A673 (cell line): ENCODE measurements at places on chromosomes 1 and 21. TPM values are rescaled to one million over a fixed set of nuclear protein-coding genes. Genes with fewer than 3 reads are reported as not detected.

- DNase-seq: no peak
Observed at GRCh38 chr1:156310962-156311361, 11.9 kb upstream of the VHLL start.

OR2T35 gene
- not detected in 2 replicates for total RNA-seq

- no peak for DNase-seq
Observed at GRCh38 chr1:221044538-221044937, 165.3 kb downstream of the HLX start.

GRCh38 chr1:63873751-63874150 lies 99.9 kb downstream of the ROR1 start:
- no peak for DNase-seq

GRCh38 chr1:200323856-200324400 lies 85.9 kb downstream of the ZNF281 start:
- DNase-seq: no peak

DDR2 gene
- total RNA-seq: 121 and 145 TPM in 2 replicates

- DNase-seq: no peak
Observed at GRCh38 chr1:70290218-70290617, 64.3 kb downstream of the ANKRD13C start.

DNA sequence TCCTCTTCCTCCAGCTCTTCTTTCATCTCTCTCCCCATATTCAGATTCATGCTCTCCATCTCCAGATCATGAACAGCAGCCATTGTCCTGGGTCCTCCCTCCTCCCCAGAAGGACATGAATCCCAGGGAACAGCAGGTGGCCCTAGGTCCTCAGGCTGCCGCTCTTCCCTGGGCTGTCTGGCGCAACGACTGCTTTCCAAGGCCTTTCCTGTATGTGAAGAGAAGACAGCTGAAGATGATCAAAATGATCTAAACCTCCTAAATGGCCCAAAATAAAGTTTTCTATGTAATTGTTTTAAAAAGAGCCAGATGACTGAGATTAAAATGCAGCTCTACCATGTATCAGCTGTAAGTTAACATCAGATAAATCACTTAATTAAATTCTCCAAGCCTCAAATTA lies 22.5 kb downstream of the RHBDL2 start:
- no peak for DNase-seq

DNA sequence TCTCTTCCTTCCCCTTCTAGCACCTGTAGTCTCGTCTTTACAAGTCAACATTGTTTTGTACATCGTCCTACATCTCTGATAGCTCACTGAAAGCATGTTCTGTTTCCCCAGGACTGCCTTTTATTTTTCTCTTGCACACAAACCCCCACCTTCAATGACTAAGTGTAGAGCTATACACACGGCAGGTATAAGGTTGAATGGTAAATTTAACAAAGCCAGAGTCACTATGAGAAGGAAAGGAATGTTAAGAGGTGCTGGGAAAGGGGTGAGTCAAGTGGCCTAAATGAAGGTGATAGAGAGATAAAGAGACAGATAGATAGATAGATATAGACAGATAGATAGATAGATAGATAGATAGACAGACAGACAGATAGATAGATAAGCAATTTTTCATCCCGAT lies 134.3 kb upstream of the ATP1B1 start:
- DNase-seq: no peak

DNA sequence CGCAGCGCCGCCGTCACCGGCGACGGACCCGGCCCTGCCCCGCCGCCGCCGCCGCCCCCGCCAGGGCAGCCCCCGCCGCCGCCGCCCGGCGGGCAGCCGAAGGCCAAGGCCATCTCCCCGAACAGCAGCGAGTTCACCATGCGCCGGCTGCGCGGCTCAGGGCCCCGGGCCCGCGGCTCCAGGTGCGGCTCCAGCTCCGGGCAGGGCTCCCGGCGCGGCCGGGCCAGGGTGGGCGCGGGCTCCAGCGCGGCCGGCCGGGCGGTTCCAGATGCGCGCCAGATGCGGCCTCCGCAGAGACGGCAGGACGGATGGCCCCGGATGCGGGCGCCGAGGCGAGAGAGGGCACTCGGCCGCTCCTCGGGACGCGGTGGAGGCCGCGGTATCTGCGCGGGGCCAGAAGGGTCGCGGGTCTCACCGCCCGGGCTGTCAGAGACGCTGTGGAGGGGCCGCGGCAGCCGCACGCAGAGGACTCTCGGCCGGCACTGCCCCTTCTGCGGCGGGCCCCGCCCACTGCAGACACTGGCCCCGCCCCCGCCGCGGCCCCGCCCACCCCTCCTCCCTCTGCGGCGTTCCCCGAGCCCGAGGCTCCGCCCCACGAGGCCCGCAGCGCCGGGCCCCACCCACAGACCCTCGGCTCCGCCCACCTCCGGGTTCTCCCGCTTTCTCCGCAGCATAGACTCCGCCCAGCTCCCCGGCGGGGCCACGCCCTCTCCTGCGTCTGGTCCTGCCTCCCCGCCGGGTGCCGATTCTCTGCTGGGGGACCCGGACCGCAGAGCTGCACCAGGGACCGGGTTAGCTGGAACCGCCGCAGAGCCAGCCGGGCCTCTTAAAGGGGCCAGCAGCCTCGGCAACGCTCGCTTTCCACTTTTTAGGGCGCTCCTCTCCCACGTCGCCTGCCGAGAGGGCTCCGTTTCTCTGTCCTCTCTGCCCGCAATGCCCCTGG lies at the start of gene IFFO2:
IFFO2 (minus strand) TSS at position 484 of the 943 bp plus-strand sequence; CDS start at position 140, 344 bp downstream.
- peak; percentile 94 for DNase-seq

NTRK1 gene
- 3.6 and 5.1 TPM in 2 replicates for total RNA-seq

DNA sequence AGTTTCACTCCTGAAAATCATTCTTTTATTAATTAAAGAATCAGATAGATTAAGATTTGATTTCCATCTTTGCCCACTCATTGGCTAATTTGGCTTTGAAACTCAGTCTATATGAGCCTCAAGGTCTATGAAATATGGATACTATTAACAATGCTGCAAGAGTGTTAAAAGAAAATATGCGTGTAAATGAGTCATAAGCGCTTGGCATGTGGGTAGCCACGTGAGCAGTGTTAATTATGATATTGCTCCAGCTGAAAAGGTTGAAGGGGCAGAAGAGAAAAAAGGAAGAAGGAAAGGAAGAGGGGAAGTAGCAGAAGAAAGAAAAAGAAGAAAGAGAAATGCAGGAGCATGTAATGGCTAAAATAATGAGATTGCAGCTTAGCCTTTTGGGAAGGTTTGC lies 151.4 kb downstream of the CHRM3 start:
- DNase-seq: no peak

DNA sequence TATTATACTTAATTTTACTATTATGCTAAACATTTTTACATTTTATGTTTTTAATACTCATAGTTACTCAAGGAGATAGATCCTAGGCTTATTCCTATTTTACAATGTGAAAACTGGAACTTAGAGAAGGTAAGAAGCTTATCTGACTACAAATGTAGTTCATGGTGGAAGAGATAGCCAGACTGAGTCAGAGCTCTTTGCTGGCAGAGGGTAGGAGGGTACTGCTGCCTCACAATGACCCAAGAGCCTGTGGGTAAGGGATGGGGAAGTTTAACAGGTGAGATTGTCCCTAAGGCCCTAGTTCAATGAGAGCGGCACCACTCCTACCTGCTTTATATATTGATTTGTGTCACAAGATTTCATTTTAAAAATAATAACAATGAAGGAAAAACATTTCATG lies 34.1 kb upstream of the NEK7 start:
- no peak for DNase-seq

DNA sequence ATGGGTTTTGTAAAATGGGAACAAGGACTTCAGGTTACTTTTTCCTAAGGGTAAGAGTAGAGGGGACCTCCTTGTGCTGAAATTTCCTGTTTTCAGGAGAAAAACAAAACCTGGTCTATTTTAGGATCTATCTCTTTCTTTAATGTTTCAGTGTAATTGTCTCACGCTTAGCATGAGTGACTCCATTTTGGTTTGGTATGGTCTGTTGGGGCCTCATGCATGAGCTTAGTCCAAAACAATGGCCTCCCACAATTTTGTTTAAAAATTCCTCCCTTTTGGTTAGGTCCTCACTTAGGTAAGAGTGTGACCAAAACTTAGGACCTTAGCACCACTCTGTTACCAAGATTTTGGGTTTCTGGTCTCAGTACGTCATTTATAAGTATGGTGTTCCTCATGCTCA lies 67.2 kb upstream of the TEKT2 start:
- DNase-seq: no peak

USH2A gene
- total RNA-seq: not detected in 2 replicates

ZFP69 gene
- total RNA-seq: 6.7 and 7.1 TPM in 2 replicates

GRCh38 chr21:44965251-44966022 lies 25.6 kb downstream of the SLX9 start:
- DNase-seq: peak; percentile 78

PARP1 gene
- total RNA-seq: 263 TPM in 2 replicates

LRRIQ3 gene
- total RNA-seq: 0.17 and 0.33 TPM in 2 replicates

- no peak for DNase-seq
Observed at GRCh38 chr1:46221749-46222148, 18.6 kb downstream of the LURAP1 start.

- DNase-seq: no peak
Observed at GRCh38 chr1:1916851-1917251, 1.8 kb downstream of the CALML6 start.

- DNase-seq: no peak
Observed at GRCh38 chr1:152481869-152482664, 28.5 kb upstream of the LCE5A start.

SLC25A24 gene
- total RNA-seq: 34.5 and 35.4 TPM in 2 replicates

DNA sequence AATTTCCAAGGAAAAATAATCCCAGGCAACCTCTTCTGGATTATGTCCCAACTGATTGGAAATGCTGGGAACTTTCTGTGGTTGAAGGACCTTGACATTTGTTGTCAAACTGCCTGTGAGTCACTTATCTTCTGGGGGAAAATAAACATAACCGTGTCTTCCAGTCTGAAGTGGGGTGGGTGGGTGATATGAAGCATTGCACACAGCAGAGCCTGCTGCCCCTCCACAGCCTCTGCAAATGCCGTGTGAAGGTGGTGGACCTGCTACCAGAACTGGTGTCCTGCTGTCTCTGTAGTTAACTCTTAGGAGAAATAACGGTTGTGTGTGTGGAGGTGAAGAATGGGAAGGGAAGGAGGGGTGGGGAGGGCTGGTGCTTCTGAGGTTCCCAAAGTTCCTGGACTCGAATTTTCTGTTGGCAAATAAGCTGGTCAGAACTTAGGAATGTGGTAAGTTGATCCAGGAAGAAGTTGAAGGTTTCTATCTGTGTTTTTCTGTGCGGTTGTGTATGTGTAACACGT lies 23.2 kb downstream of the GALNT2 start:
- DNase-seq: no peak

DNA sequence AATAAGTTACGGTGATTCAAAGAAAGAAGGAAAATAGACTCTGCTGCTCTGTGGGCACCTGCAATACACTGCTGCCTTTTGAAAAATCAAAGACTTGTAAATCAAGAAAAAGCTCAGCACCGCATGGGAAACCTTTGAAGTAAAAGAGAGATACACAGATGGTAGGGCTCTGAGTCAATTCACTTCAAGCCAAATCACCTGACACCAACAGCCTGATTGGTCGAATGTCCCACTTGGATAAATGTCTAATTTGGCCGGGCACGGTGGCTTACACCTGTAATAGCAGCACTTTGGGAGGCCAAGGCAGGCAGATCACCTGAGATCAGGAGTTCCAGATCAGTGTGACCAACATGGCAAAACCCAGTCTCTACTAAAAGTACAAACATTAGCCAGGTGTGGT lies 19.2 kb upstream of the RCAN3 start:
- no peak for DNase-seq

GRCh38 chr21:29682800-29683199 lies 257.0 kb downstream of the GRIK1 start:
- no peak for DNase-seq

PGLYRP3 gene
- total RNA-seq: not detected in 2 replicates

IL24 gene
- total RNA-seq: not detected in 2 replicates

DNA sequence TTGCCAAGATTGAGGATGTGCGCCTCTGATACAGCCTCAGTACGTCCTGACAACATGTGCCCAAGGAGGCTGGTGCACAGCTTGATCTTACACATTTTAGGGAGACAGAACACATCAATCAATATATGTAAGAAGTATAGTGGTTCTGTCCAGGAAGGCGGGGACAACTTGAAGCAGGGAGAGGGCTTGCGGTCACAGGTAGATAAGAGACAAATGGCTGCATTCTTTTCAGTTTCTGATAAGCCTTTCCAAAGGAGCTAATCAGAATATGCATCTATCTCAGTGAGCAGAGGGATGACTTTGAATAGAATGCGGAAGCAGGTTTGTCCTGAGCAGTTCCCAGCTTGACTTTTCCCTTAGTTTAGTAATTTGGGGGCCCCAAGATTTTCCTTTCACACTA lies 10.2 kb downstream of the DHCR24 start:
- no peak for DNase-seq

DNA sequence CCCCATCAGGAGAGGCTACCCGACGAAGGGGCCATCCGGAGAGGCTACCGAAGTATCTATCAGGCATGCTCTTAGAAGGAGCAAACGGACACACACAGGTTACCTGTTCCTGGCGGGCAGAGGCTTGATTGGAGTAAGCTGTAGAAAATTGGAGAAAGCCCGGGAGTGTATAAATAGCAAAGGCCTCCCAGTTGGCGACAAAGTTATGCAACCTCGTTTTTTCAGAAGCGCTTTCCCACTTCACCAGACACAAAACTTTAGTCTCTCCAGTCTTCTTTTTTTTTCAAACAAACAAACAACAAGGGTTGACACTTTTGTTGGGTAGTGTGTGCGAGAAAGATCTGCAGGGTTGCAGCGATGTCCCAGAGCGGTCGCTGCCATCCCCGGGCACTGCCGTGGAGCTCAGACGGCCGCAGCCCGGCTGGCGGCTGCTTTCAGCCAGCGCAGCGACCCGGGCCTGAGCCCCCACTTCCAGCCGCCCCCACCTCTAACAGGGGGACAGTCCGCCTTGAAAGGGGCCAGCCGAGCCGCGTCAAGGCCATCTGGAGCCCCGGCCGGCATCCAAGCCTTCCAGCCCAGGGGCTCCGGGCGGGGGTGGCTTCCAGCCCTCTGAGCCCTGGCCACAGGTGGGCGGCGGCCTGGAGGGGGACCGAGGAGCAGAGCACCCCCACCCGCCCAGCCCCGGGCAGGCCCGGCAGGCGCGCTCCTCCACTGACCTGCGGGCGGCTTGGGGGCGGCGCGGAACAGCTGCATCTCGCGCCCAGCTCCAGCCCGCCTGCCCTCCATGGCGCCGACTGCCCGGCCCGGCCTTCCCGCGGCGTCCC lies 616 bp downstream of the MCOLN3 start:
- no peak for DNase-seq

- peak; percentile 31 for DNase-seq
Observed at GRCh38 chr1:28804071-28804470, 7.9 kb upstream of the OPRD1 start.

GRCh38 chr1:101144671-101145448 lies 92.0 kb upstream of the S1PR1 start:
- DNase-seq: no peak

ZNF593 gene
- total RNA-seq: 61.9 and 62.3 TPM in 2 replicates
